ENCODE measurements at places on chromosomes 12 and 14. TPM values are rescaled to one million over a fixed set of nuclear protein-coding genes. Genes with fewer than 3 reads are reported as not detected.

GRCh38 chr14:52018252-52018651 is 28.9 kb downstream of the RTRAF start:
- DNase-seq, result no peak
- H3K27me3 ChIP-seq, result peaks cover 7% of the 10 kb centered on the region
- H3K4me3 ChIP-seq, result no peak overlapping the region
- H3K27ac ChIP-seq, result no peak overlapping the region

CELA1 gene
- total RNA-seq, result not detected

- DNase-seq, result no peak
- H3K27me3 ChIP-seq, result no peaks in the 10 kb centered on the region
- H3K4me3 ChIP-seq, result no peak overlapping the region
Measured at GRCh38 chr12:120404271-120404670, 33.6 kb upstream of the COX6A1 start.

GRCh38 chr12:119406308-119406707 is 71.8 kb downstream of the CCDC60 start:
- no peak for DNase-seq
- no peak overlapping the region for H3K4me3 ChIP-seq
- H3K36me3 ChIP-seq, result peaks cover 2% of the 10 kb centered on the region
- no peak overlapping the region for H3K27ac ChIP-seq

DNA sequence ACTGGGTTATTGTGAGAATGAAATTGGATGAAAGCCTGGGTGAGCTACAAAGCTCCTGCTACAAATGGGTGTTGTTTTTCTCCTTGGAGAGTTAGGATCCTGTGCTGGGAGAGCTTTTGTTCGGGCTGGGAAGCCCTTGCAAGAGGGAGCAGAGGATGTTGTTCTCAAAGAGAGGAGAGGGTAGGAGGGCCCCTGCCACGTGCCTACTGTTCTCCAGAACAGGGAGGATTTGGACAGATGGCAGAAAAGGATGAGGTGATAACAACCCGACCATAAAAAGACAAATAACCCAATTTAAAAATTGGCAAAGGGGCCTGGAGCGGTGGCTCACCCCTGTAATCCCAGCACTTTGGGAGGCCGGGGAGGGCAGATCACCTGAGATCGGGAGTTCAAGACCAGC is 68.8 kb downstream of the GALNT16 start:
- no peak for DNase-seq
- no peak overlapping the region for H3K27ac ChIP-seq
- H3K36me3 ChIP-seq, result no peaks in the 10 kb centered on the region
- no peak overlapping the region for H3K4me3 ChIP-seq
- H3K4me1 ChIP-seq, result no peaks in the 10 kb centered on the region
- no peaks in the 10 kb centered on the region for H3K27me3 ChIP-seq

GRCh38 chr12:98612696-98613334 is 19.3 kb downstream of the SLC25A3 start:
- H3K4me1 ChIP-seq, result no peaks in the 10 kb centered on the region
- no peak for DNase-seq
- H3K36me3 ChIP-seq, result peaks cover 2% of the 10 kb centered on the region
- no peaks in the 10 kb centered on the region for H3K27me3 ChIP-seq

DNA sequence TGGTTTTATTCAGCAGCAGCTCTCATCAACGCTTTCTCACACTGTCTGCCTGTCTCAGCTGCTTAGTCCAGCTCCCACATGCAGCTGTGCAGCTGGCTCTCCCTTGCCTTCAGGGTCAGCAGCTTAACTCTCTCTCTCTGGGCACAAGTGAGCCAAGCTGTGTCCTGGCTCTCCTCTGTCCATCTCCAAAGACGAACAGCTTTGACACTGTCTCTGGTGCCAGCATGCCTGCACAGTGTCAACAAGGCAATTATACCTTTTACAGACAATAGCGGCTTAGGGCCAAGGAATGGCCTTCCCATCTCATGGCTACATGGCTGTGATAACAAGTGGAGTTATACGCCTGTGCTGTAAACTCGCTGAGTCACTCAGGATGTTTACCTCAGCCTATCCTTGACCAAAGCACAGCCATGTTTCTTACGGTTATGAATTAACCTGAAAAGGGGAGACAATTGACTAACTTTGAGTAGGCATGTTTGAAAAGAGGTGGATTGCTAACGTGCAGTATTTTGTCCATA is 38.4 kb upstream of the MANSC4 start:
- H3K4me3 ChIP-seq, result no peak overlapping the region
- no peak for DNase-seq
- no peaks in the 10 kb centered on the region for H3K4me1 ChIP-seq
- H3K36me3 ChIP-seq, result no peaks in the 10 kb centered on the region

TSPAN19 gene
- not detected for total RNA-seq

WDHD1 gene
- total RNA-seq, result 30.9 TPM

INHBC gene
- total RNA-seq, result not detected

ESYT1 gene
- total RNA-seq, result 102 TPM

Measured in progenitor cell of endocrine pancreas (in vitro differentiated cells).